IMR-90 (cell line): ENCODE measurements at places on chromosomes 7 and 10.

- no peak for DNase-seq
These were observed 86.4 kb downstream of the RBM20 start for GRCh38 chr10:110730345-110731050.

DNA sequence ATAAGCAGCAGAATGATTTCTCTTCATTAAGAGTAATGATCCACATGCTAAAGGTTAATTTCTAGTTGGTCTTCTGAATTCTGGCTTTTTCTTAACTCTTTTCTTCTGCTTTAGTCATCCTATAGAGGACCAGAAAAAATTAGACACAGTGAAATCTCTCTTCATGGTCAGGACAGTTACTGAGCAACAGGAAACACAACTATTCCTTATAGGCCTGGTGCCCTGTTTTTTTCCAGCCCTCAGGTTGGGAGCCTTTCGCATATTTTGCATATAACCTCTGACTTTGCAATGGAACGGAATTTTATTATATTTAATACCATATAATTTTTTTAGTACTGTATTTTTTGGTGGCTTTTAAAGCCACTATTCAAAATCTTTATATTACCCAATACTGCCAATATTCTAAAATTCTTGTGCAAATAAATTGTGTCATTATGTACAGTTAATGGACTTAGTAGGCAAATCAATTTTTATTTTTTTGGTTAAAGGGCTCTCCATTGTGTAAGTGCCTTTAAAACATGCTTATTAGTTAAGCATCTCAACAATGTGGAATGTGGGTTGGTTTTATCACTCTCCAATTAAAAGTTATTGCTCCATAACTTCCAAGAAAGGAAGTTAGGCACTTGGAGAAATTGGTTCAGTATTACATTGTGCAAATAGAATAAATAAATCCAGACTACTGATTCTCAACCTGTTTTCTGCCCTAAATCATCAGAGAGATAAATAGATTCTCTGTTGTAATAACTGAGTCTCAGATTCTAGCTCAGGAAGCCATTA lies 22.5 kb downstream of the ARL4A start:
- DNase-seq: peak; percentile 47

- peak; percentile 47 for DNase-seq
These were observed 236.3 kb downstream of the KLF6 start for GRCh38 chr10:3548702-3549101.

GRCh38 chr10:55104738-55105137 lies 303.7 kb upstream of the PCDH15 start:
- no peak for DNase-seq

- DNase-seq: no peak
These were observed 8.8 kb upstream of the CALML5 start for GRCh38 chr10:5508161-5508604.

DNA sequence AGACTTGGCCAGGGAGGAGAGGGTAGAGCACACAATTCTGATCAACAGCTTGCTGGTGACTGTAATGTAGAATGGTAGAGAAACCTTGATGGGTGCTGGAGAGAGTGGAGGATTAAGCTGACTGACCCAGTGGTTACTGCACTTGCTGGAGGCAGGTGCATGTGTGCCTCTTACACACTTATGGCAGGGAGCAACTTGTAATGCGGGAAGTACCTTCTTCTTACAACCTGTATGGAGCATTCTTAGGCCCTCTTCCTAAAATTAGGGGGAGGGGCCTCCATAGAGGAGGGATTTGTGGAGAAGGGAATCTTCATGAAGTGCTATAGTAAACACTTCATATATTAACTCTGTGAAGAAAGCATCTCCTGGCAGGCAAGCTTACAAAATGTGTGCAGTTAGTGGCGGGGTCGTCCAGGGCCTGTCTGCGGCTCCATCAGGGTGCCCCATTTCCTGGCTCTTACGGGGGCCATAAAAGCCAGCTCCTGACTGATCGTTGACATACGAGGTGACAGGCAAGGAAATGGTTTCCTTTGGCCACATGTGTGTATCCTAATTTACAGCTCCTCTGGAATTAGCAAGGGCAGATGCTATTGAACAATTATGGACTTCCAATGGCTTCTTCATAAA lies 113.5 kb downstream of the RTKN2 start:
- DNase-seq: no peak
